Activated T-cell treated with anti-CD3 and anti-CD28 coated beads for 48 hours (primary cell): ENCODE measurements at places on chromosomes 11 and 22.

- DNase-seq: no peak
Observed at GRCh38 chr22:20957102-20957682, 9.9 kb upstream of the AIFM3 start.

GRCh38 chr11:2436013-2436520, 8.2 kb downstream of the TRPM5 start:
- DNase-seq: no peak

- peak; percentile 75 for DNase-seq
Observed at GRCh38 chr11:118338637-118339061, 3.9 kb downstream of the CD3D start.

DNA sequence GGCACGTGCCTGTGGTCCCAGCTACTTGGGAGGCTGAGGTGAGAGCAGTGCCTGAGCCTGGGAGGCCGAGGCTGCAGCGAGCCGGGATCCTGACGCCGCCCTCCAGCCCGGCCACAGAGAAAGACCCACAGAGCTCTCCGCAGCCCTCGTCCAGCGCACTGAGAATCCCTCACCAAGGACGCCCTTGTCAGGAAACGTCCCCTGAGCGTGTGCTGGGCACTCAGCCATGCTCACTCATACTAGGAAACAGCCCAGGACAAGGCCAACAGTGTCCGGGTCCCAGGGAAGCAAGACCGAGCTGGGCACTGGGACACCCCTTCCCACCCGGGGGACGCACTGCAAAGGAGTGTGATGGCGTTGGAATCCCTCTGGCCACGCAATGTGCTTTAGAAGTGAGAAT, 14.5 kb downstream of the DEAF1 start:
- DNase-seq: no peak

DNA sequence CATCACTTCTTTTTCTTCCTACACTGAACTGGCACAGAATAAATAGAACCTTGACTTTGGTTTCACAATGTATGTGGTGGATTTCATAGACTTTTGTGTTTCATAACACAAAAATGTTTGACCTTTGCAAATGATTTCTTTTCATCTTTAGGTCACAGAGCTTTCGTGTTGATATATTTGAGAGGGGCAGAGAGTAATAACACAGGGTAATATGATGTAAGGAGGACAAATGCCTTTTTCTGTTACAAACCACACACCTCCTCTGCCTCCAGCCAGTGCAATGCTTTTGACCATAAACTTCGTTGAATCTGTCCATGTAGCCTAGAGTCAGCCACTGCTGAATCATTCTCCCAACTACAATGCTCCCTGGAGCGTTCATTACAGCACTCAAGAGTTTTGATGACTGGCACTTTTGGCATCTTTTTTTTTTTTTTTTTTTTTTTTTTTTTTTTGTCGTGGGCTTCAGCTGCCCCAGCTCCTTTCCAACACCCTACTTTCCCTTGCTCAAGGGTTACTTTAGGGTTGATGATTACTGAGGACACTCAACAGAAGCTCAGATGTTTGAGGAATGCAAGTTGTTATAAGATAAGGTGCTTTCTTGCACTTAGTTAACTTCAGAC, 11.4 kb upstream of the CAT start:
- no peak for DNase-seq

DNA sequence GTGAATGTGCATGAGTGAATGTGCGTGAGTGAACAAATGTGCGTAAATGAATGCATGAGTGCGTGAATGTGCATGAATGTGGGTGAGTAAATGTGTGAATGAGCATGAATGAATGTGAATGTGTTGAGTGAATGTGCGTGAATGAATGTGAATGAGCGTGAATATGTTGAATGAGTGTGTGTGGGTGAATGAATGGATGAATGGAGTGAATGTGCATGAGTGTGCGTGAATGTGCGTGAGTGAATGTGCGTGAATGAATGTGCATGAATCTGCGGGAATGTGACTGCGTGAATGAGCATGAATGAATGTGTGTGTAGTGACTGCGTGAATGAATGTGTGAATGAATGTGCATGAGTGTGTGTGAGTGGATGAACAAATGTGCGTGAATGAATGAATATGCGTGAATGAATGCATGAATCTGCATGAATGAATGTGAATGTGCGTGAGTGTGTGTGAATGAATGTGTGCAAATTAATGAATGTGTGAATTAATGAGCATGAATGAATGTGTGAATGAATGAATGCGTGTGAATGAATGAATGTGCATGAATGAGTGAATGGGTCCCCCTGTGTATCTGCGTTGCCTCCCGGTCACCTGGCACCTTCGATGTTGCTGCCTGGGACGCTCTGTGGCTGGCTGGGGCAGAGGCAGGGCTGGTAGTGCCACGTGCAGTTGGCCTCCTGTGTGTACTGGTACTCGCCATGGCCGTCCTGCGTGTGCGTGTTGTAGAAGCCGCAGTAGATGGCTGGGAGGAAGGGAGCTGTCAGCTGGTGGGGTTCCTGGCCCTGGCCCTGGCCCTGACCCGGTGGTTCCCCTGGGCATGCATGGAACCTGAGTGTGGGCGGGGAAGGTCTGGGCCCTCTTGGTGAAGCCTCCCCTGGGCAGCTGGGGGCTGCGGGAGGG, 13.4 kb downstream of the MUC6 start:
- DNase-seq: no peak

- DNase-seq: no peak
Observed at GRCh38 chr11:91563176-91563575, 661.4 kb upstream of the FAT3 start.

GRCh38 chr11:10844356-10844755, 13.5 kb downstream of the ZBED5 start:
- DNase-seq: no peak

DNA sequence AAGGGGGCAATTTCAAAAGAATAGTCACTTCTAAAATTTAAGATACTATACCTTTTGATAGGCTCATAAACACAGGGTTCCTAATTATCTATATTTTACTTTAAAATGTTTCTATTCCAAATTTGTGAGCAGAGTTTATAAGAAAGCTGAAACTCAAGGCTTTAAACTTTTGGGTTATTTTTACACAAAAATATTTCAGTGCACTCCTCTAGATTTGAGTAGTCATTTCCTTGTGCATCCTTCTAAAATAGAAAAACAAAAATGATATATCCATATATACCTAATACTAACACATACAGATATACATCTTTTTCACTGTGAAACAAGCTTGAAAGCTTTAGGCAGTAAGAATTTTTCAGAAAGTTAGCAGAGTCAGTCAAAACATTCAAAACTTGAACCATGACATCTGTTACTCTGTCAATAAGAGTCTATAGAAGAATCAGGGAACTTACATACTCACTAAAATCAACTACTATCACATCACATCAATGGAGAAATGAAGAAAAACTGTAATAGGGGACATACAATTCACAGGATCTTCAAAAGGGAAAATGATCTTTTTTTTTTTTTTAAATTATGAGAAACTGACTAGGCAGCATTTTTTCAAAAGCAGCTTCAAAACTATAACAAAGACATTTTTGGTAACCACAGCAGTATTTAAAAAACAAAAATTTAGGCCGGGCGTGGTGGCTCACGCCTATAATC, 5.1 kb downstream of the PHF21A start:
- no peak for DNase-seq

GRCh38 chr11:117391181-117391580, 63.5 kb downstream of the CEP164 start:
- no peak for DNase-seq
